CD4-positive, alpha-beta T cell (primary cell): ENCODE measurements at places on chromosomes 7 and 10. TPM values are rescaled to one million over a fixed set of nuclear protein-coding genes. Genes with fewer than 3 reads are reported as not detected.

The UPK3BL2 gene
- total RNA-seq, result 115 TPM

The GCK gene
- total RNA-seq, result 0.71 TPM

The SMNDC1 gene
- total RNA-seq, result 48.1 TPM

The TRIM50 gene
- not detected for total RNA-seq

GRCh38 chr10:88901206-88901983 lies 21.4 kb downstream of the STAMBPL1 start:
- H3K4me3 ChIP-seq, result no peak overlapping the region
- no peaks in the 10 kb centered on the region for H3K27me3 ChIP-seq
- H3K4me1 ChIP-seq, result peaks cover 13% of the 10 kb centered on the region
- peaks cover 45% of the 10 kb centered on the region for H3K36me3 ChIP-seq

- no peaks in the 10 kb centered on the region for H3K4me1 ChIP-seq
- no peaks in the 10 kb centered on the region for H3K36me3 ChIP-seq
- no peak overlapping the region for H3K27ac ChIP-seq
- no peak for DNase-seq
Observed at GRCh38 chr10:127374901-127375300, 174.2 kb upstream of the NPS start.
